ENCODE measurements at places on chromosomes 2 and 18.

- DNase-seq, result no peak
Measured at GRCh38 chr2:73987948-73988700, 3.4 kb downstream of the TET3 start.

- no peak for DNase-seq
Measured at GRCh38 chr18:74533666-74534065, 634 bp upstream of the CNDP1 start.

- DNase-seq, result no peak
Measured at GRCh38 chr2:217805668-217806481, 196.9 kb downstream of the TNS1 start.

DNA sequence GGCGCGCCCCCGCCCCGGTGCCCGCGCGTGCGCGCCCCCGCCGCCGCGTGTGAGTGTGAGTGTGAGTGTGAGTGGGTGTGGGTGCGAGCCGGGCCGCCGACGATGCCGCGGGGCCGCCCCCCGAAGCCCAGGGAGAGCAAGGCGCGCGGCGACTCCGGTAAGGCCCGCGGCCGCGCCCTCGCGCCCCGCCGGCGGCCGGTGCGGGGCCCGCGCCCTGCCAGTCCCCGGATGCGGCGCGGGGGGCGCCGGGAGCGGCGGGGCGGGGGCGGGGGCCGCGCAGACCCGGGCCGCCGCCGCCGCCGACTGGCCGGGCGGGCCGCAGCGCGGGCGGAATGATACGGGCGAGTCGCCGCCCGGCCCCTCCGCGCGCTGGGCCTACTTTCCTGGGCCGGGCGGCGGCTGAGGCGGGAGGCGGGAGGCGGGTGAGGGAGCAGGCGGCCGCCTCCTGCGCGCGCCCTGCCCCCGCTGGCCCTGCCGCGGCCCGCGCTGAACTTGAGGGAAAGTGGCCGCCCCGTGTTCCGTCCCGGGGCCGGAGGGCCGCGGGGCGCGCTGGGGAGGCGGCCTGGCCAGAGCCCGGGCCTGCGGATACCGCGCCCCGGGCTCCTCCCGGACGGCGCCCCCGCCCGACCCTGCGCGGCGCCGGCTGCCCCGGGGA, at the start of gene ZNF236:
Gene ZNF236 (plus strand): TSS at position 52 of the 655 bp plus-strand sequence. CDS start 51 bp downstream, at position 103.
- peak; percentile 19 for DNase-seq

- no peak for DNase-seq
Measured at GRCh38 chr2:100934504-100935371, 67.4 kb upstream of the RPL31 start.

DNA sequence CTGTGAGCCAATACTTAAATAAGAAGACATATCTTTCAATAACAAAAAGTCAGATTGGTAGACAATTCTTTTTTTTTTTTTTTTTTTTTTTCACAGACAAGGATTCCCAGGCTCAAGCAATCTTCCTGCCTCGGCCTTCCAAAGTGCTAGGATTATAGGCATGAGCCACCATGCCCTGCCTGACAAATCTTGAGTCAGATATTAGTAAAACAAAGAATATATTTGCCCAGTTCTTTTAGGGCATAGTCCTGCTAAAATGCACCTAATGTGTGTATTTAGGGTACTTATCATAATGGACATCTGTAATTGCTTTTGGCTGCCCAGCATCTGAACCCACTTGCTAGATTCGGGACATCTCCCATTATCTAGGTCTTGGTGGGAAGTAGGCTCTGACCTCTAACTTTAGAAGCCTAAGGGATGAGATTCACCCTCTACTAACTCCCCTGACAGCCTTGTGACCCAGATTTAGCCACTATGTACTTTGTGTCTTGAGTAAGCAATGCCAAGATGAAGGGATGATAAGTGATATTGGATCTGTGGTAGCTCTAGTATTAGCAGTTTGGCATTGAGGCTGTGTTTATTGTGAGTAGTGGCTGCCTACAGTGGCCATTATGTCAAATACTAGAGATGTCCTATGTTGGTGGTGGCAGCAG, 18.5 kb upstream of the PSME4 start:
- no peak for DNase-seq

DNA sequence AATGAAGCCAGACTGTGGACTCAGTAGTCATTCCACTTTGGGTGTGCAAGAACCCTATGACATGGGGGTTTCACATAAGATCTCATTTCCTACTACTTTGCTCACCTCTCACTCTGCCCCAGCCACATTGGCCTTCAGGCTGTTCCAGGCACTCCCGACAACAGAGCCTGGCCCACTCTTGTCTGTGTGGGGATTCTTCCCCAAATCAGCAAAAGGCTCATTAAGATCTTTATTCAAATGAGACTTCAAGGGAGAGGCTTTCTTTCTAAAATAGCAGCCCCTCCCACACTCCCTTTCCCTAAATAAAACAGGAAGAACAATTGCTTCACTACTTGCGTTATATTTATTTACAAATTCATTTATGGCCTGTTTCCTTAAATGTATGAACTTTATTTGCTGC, 3.5 kb upstream of the CDC42EP3 start:
- DNase-seq, result no peak

DNA sequence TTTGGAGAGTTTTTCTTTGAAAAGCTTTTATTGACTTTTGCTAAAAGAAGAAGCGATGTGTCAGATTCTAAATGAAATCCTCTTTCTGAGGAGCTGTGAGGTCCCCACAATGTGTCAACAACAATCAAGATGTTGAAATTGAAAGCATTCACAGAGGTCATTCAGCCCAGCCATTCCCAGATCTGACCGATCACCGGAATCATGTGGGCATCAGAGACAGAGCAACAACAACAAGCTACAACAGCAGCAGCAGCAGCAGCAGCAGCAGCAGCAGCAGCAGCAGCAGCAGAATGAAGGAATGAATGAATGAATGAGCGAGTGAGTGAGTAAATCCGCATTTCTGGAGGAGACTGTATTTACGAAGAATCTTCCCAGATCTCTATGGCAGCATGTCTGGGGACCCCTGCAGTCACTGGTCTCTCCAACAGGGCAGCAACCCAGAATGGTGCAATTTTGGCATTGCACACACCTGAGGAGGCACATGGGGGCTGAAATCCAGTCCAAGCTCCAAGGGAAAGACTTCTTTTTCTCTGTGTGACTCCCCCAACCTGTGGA, 299.0 kb downstream of the MYCN start:
- DNase-seq, result no peak

DNA sequence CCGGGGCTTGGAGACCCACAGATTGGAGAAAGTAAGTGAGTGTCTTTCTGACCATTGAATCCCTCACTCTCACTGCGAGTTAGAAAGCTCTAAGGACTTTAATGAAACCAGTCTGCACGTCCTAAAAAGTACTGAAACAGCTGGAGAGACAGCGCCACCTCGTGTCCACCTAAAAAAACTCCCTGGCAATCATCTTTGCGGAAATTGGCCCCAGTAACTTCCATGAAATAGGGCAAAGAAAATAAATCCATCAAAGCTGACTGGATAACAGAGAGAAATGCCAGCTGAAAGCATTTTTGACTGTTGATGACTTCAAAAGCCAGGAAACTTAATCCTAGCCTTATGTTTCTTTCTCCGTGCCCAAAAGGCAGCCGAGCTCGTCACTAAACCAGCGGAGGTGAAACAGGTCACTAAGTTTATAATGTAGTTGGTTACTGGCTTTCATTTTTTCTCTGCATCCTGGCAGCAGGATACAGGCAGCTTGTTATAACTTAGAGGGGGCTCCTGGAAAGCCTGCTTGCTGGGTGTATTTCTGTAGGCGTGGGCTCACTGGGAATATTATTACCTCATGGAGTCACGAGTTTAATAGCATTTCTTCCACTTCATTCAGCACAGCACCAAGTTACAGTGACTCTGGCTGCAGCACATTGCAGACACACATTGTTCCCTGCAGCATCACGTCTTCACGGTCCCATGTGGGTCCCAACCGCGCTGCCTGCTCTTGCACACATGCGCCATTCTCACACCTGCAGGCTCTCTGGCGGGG, 266.5 kb downstream of the HRH4 start:
- DNase-seq, result no peak

DNA sequence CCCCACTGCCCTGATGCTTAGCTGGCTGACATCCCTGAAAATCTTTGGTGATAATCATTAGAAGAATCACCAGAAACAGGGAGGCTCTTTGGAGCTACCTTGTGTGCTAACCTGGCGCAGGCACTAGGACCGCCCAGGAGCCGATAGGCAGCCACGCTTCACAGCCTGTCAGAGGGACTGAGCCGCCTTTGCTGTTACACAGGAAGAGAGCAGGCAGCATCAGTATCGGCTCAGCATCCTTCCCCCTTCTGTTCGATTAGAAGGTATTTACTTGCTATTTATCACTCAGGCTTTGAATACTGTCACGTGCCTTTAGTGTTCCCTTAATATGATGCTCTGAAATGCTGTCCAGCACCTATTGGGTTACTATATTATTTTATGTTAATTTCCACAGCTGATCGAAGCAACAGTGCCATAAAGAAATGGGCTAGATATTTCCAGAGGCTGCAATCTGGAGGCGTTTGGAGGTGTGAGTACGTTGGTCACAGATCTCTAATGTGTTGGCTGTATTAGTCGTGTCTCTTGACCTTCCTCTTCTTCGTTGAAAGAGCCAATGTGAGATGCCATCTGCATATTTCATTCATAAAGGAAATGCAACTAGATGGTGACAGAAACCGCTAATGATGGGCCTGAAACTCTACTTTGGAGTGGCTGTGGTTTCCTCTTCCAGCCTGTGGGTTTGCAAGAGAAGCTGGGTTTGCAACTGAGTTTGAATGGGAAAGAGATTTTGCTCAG, 110.4 kb upstream of the RAB27B start:
- no peak for DNase-seq

DNA sequence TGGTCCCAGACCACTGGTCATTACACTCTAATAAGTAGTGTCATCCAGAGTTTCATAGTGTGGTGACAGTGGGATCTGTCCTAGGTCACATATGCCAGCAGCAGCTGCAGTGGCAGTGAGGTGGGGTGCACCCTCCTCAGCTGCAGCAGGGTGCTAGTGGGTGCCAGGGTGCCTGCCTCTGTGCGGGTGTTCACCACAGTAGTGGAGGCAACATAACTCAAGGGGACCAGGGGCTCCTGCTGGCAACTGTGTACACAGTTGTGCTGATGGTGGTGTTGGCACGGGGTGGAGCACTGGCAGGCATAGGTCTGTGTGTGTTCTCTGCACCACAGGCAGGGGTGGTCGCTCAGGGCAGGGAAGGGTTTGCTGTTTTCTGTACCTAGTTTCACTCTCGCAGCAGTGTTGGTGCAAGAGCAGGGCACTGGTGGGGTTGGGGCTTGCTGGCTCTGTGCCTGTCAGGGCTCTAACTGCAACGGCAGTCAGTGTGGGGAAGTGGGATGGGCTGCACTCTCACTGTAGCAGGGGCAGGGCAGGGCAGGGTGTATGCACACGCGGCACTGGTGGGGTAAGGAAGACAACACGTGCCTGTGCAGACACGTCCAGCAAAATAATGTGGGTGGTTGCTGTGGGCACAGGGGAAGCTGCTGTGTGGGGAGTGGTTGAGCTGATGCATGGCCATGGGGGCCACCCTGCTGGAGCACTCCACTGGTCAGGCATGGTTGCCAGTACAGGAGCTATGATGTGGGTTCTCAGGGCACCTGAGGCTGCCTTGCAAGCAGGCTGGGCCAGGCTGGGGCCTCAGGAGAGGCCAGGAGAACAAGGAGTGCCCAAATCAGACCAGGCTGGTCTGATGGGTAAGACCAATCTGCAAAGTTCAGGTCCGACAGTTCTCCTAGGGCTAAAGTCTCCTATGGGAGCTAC, 226.6 kb downstream of the MEIS1 start:
- DNase-seq, result no peak

GRCh38 chr18:7876354-7877104, 309.4 kb downstream of the PTPRM start:
- no peak for DNase-seq

GRCh38 chr18:9708057-9708433, at the start of gene RAB31:
RAB31 (plus strand) TSS chr18:9708301; CDS start chr18:9708406, 105 bp downstream.
- peak; percentile 9 for DNase-seq

DNA sequence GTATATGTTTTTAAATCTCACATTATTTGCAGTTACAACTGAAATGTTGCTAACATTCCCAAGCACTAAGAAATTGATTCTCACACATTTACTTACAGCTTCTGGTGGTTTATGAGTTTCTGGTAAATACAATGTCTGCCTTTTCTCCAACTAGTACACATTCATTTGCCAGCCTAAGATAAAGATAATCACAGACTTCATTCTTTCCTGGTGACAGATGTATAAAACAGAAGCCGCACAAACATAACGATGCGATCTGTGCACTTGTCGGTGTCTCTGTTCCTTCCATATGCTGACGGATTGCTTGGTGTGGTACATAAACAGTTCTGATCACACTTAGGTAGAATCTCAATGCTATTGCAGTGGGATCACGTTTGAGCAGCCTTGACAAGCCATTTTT, 100.4 kb upstream of the DDX18 start:
- DNase-seq, result no peak

DNA sequence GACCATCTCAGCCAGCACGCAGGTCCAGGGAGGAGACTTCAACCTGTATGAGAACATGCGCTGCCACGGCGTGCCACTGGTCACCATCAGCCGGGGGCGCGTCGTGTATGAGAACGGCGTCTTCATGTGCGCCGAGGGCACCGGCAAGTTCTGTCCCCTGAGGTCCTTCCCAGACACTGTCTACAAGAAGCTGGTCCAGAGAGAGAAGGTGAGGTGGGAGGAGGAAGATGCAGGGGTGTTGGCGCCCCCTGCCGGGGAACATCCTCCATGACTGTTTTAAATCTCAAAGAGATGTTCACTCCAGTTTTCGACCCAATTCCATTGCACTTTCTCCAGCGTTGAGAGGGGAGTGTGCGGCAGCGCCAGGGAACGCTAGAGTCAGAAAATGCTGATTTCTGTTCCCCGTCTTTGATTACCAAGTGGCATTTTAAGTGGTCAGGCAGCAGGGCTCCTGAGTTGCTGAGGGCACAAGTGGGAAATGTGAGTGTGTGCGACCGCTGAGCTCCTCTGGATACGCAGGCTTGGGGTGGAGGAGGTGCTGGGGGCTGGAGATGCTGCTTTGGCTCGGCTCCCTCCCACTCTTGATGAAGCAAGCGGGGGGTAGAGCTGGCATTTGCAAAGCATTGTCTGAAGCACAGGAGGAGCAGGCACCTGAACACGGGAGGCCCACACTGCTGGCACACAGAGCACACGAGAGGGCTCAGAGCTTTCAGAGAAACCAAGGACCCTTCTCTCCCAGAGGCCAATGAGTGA, 27.7 kb upstream of the MAPRE3 start:
- DNase-seq, result no peak
